ENCODE measurements at places on chromosomes 13 and 19.

DNA sequence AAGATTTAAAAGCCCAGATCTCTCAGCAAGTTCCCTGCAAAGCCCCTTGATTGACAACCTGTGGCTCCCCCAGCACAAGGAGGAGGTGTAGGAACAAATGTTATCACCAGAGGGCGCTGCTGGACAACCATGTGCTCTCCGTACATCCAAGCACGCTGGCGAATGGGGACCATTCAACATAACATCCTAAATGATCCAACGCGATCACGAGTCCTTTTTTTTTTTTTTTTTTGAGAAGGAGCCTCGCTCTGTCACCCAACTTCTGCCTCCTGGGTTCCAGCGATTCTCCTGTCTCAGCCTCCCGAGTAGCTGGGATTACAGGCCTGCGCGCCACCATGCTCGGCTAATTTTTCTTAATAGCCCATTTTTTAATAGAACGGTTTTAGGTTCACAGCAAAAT is 52.0 kb downstream of the NWD1 start:
- DNase-seq: peak; percentile 65

GRCh38 chr13:74669149-74669548 is 534.9 kb upstream of the KLF12 start:
- DNase-seq: no peak

DNA sequence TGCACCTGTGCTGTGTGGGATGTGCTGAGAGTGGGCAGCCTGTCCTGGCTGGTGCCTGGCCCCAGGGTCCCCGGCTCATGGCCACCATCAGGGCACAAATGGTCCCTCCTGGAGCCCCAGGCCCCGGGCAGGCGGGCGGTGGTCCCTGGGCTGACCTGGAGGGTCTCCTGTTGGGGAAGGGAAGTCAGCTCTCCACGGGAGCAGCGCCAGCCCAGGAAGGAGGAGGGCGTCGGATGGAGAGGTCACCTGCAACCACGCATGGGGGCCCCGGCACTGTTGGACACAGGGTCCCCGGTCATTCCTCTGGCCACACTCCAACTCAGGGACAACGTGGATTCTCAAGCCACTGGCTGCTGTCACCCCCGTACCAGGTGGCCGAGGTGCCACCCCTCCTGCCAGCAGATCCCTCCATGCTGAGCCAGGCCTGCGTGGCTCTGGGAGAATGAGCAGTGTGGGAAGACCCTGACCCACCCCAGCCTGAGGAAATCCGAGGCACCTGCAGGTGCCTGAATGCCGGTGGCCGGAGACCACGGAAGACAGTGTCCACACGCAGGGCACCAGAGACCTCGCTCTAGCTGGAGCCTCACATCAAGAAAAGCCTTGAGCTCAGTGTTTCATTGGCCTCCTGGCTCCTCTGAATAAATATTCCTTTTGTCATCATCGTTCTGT is 13.5 kb downstream of the LMNB2 start:
- DNase-seq: no peak

DNA sequence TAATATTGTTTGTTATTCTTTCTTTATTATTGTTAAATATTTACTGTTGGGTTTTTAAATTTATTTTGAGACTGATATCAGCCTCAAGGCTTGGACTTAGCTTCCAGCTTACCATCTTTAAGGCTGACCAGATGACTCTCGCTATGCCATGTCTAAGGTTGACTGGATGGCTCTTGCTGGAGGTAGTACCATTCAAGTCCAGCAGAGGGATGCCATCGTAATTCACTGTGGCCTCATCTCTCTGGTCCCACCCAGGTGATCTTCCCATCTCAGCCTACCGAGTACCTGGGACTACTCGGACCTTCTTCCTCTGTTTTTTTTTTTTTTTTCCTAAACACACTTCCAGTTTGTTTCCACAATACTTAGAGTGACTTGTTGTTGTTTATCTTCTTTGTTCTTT is 41.7 kb upstream of the ZNF91 start:
- no peak for DNase-seq

DNA sequence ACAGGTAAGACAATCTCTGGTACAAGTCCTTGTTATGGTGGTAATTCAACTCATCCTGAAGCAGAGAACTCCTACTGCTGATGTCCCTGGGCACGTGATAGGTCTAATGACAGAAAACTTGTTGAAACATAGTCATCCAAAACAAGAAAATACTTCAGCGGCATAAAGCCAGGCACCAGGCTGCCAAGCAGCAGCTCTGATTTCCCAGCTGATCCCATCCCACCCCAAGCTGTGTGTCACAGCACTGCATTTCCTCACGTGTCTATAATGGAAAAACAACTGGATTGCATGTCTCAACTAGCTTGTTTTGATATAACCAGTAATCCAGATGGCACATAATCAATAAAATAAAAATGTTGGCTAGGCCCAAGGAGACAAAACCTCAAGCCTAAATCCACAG is 64.8 kb downstream of the MIPEP start:
- DNase-seq: no peak

DNA sequence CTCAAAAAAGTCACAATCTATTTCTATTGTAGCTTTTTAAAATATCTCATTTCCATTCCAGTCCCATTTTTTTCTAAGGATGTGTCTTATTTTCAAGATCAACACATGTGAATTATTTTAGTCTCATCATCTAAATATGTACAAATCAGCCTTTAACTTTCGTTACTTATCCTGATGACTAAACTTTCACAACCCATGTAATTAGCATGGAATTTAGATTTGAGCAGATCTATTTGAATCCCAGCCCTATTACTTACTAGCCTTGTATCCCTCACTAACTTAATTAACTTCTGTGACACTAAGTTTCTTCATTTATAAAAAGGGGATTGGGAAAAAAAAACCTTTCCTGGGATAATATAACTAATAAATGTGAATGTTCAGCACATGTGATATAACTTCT is 81.1 kb downstream of the UFM1 start:
- no peak for DNase-seq

GRCh38 chr19:18307271-18307681 is 15.6 kb downstream of the LSM4 start:
- no peak for DNase-seq

DNA sequence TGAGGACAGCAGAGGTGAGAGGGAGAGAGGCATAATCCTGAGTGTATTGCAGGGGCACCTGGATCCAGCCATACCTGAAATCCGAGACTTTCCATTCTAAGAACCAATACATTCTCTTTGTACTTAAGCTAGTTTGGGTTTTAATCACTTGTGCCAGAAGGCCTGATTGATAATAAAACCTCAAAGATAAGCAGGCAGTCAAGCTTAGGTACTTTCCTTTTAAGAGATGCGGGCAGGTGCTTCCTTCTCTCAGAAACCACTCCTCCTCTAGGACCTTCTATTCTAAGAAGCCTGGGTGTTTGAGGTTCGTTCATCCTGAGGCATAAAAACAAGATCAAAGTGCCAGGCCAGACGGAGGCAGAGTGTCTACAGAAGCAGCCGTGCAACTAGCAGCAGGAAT is 22.2 kb downstream of the FAM187B start:
- no peak for DNase-seq

DNA sequence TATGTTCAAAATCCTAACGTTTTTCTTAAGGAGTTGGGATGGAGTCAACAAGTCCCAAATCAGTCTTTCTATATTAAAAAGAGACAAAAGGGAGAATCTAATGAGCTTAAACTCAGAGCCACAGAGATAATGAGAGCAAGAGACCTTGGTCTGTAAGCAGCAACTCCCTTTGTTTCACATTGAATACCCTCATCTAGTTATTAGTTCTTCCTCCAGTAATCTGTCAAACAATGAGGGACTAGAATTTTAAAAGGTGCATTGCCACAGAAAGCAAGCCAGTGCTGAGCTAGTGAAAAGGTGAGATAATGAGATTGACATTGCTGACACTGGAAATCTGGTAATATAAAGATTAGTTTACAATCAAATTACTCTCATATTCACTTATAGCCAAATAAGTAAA is 718.6 kb downstream of the DACH1 start:
- no peak for DNase-seq

GRCh38 chr13:106550570-106551135 is 15.2 kb upstream of the EFNB2 start:
- DNase-seq: no peak

GRCh38 chr19:45772130-45772840 is 3.2 kb upstream of the SIX5 start:
- no peak for DNase-seq

GRCh38 chr13:99757756-99758459 is 213.7 kb downstream of the ZIC5 start:
- no peak for DNase-seq

- peak; percentile 100 for DNase-seq
Measured at GRCh38 chr13:111572956-111573761, 252.7 kb downstream of the TEX29 start.

- no peak for DNase-seq
Measured at GRCh38 chr13:87942205-87942604, 271.0 kb downstream of the SLITRK5 start.

GRCh38 chr19:38391911-38392464 is 3.5 kb downstream of the SPRED3 start:
- DNase-seq: no peak

GRCh38 chr19:43699506-43700394 is 16.1 kb upstream of the IRGC start:
- DNase-seq: peak; percentile 35

DNA sequence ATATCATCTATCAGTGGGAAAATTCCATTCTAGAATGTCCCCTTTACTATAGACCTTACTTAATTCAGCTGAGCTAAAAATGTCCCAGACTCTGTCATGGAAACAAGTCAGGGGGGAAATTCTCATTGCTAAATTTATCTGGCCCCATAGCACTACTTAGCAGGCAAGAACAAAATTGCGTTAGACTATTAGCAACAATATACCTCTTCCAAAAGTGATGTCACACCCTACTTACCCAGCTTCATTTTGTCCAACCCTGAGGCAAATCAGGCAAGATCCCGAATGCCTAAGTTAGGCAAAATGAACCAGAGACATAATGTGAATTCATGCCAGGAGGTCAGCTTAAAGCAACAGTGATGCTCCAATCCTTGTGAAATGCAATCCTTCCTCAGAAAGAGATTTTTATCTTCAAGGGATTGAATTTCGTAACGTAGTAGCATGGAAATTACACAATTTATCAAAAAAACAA is 93.7 kb downstream of the FRY start:
- DNase-seq: no peak

DNA sequence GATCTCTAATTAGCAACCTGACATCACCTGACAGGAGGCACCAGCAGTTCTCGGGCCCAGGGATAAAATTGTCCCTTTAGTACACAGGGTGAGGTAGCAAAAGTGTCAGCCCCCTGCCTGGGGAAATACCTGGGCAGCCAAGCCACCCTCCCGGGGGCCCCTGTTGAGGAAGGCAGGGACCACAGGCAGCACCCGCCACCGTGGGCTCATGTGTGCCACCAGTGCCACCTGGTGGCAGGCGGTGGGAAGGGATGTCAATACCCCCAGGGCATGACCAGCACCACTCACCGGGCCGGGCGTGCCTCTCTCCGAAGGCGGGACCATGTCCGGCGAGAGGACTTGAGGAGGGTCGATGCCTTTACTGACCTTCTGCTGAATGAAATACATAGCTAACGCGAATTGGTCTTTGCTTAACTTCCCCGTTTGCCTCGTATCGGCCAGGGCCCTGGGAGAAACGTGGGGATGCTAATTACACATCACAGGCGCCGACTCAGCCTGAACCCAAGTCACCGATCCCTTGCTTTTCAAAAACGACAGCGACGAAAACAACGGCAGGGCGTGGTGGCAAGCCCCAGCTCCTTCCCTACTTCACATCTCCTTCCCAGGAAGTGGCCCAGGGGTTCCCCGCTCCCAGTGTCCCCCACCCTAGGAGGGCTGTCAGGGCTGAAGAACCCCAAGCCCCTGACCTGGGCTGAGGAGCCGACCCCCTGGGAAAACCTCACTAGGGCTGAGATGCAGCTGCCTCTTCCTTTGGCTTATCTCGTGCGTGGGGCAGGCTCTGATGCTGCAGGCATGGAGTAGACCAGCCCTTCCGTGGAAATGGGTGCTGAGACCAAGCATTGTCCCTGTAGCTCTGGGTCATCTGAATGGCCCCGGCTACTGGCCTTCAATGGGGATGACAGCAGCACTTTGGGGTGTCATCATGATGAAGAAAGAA is 53.8 kb downstream of the EPS15L1 start:
- peak; percentile 9 for DNase-seq

DNA sequence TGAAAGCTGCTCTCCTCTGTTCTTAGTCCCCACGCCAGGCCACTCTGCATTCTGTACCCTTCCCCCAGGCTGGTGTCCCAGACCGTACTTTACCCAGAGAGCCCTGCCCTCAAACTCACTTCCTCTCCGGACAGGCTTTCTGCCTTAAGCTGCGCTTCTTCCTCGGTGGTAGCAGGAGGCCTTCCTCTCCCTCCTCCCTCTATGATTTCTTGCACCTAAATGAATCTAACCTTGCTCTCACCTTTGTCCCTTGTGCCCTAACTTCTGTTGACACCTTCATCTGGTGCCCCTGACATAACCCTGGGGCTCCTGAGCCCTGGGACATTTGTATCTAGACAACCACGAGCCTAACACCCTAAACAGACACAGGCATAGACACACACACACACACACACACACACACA is 29.6 kb upstream of the CEACAM21 start:
- DNase-seq: no peak

DNA sequence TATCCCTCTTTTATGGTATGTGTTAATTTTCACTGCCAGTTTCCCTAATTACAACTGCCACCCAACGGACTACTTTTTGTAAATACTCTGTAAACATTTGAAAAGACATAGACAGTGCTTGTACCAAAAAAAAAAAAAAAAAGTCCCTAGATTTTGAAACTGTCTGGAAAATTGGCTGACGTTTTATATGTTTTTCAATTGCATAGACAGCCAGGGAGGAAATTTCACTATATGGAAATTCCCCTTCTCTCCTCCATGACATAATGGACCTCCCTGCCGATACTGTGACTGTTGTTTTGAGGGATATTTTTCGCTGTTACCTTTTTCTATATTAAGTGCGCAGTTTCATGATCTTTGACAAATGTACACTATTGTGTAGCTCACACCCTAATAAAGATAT is 43.4 kb downstream of the C13orf42 start:
- no peak for DNase-seq

DNA sequence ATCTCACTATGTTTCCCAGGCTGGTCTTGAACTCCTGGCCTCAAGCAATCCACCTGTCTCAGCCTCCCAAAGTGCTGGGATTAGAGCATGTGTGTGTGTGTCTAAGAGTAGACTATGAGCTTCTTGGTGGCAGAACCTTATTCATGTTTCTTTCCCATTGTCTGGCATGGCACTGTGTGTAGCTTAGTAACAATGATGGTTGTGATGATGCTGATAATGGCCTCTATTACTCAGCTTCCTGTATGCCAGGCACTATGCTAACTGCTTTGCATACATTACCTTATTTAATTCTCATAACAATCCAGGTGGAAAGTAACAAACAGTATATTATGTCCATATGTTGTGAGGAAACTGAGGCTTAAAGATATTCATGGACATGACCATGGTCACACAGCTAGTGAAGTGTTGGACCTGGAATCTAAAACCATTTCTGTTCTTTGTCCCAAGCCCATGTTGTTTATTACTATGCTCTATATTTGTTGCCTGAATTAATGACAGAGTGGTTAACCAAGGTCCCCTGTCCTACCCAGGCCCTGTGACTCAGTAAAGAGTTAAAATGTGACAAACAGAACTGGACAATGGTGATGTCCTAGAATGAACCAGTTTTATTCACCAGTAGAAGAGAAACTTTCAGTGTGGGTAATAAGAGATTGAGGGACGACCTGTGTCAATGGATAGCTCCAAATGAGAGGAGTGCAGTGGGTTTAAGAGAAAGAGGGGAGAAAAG is 109.6 kb downstream of the KLF5 start:
- no peak for DNase-seq

- DNase-seq: no peak
Measured at GRCh38 chr13:31649766-31650165, 89.6 kb upstream of the RXFP2 start.
